Fibroblast of upper back skin (primary cell): ENCODE measurements at places on chromosomes 16 and 17.
A peak's percentile ranks its signal among the peaks of the same experiment; 100 is the strongest.

- DNase-seq, result peak; percentile 87
Observed at GRCh38 chr17:7579001-7579833, at the start of gene CD68. Gene CD68, plus strand, starts transcription at chr17:7579638. Its CDS starts 40 bp downstream, at chr17:7579678.

DNA sequence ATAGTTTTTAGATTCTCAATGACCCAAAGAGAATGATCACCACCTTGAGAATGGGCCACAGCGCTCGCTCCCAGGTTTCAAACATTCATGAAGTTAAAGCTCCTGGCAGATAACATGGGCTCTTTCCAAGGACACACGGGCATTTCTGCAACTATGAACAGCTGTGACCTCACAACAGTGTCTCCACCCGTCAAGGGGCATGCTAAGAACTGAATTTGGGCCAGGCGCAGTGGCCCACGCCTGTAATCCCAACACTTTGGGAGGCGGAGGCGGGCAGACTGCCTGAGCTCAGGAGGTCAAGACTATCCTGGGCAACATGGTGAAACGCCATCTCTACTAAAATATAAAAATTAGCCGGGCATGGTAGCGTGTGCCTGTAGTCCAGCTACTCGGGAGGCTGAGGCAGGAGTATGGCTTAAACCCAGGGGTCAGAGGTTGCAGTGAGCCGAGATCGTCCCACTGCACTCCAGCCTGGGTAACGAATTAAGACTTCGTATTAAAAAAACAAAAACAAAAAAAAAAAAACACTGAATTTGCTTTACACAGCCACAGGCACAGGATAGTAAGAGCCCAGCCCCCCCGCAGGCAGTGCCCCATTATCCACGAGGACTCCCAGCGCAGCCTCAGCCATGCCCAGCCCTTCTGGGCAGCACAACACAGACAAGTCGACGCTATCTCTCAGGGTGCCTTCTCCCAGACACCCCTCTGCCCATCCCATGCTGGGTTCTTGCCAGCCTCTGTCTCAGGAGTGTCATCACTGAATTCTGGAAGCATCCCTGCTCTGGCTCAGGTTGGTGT, 7.2 kb downstream of the USP7 start:
- DNase-seq, result no peak

DNA sequence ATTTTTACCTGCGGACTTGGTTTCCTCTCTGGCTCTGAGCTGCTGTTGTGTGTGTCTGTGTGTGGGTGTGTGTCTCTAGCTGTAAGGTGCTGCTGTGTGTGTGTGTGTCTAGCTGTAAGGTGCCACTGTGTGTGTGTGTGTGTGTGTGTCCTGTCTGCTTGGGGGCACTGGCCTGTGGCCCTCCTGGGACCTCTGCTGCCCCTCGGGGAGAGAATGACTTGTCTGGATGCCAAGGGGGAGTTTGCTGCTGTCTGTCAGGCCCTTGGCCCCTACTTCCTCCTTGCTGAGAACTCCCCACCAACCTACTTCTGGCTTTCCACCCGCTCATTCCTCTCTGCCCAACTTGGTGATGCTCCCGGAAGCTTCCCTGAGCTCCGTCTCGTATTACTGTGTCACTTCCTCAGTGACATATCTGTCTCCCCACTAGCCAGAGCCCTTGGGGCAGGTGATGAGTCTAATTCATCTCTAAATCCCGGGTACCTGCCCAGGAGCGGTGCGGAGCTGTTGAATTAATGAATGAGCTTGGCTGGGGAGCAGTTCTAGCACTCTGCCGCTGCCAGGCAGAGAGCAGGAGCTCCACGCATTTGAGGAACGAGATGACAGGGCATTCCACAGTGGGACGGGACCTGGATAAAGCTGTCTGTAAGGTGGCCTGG, 3.5 kb upstream of the LASP1NB start:
- DNase-seq, result no peak

DNA sequence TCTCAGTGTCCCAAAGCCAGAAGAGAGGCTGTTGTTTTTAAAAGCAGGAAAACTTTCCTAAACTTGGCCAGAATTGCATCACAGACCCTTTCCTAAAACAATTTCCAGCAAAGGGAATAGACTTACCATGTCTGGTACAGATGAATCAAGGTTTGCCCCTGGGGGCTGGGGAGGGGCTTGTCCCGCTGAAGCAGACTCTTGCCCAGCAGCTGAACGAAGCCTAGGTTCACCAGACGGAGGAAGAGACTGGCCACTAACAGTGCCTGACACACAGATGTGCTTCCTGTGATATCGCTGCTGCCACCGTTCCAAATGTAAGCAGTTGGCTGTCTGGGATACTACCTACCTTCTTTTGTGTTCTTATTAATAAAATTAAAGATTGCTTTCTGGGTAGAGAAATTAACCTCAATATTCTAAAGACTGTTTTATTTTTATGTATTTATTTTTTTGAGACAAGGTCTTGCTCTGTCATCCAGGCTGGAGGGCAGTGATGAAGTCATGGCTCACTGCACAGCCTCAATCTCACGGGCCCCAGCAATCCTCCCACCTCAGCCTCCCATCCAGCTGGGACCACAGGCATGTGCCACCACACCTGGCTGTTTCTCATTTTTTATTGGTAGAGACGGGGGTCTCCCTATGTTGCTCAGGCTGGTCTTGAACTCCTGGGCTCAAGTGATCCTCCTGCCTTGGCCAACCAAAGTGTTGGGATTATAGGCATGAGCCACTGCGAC, 13.5 kb downstream of the PRCD start:
- DNase-seq, result no peak

- DNase-seq, result peak; percentile 80
Observed at GRCh38 chr17:1197781-1198490, 18.2 kb upstream of the ABR start.

DNA sequence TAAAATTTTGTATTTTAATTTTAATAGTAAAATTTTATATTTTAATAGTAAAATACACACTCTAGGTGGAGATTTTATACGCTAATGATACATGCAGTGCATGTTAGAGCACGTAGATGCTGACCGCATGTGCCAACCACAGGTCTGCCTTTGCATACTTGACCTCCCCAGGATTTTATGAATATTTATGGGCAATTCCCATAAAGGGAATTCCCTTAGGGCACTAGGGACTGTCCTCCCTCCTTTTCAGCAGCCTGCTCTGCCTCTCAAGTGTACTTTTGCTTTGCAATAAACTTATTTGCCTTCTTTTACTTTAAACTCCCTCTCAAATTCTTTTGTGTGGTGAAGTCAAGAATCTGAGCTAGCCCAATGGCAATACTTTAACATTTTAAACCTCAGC, 217.7 kb upstream of the CDH8 start:
- DNase-seq, result no peak

- no peak for DNase-seq
Observed at GRCh38 chr17:49972486-49973270, 3.7 kb downstream of the DLX4 start.

- DNase-seq, result no peak
Observed at GRCh38 chr16:89094252-89094879, 714 bp downstream of the ACSF3 start.

GRCh38 chr17:43350888-43351361, 47.9 kb upstream of the ARL4D start:
- DNase-seq, result no peak

- DNase-seq, result no peak
Observed at GRCh38 chr16:50474138-50474537, 74.1 kb upstream of the NKD1 start.

GRCh38 chr17:19570544-19571062, 36.9 kb downstream of the SLC47A1 start:
- DNase-seq, result no peak

- DNase-seq, result peak; percentile 56
Observed at GRCh38 chr16:64365448-64365931, 756.4 kb downstream of the CDH11 start.

GRCh38 chr16:79573884-79574283, 26.7 kb downstream of the MAF start:
- DNase-seq, result no peak

- DNase-seq, result no peak
Observed at GRCh38 chr16:1258225-1258600, 2.3 kb downstream of the TPSD1 start.

DNA sequence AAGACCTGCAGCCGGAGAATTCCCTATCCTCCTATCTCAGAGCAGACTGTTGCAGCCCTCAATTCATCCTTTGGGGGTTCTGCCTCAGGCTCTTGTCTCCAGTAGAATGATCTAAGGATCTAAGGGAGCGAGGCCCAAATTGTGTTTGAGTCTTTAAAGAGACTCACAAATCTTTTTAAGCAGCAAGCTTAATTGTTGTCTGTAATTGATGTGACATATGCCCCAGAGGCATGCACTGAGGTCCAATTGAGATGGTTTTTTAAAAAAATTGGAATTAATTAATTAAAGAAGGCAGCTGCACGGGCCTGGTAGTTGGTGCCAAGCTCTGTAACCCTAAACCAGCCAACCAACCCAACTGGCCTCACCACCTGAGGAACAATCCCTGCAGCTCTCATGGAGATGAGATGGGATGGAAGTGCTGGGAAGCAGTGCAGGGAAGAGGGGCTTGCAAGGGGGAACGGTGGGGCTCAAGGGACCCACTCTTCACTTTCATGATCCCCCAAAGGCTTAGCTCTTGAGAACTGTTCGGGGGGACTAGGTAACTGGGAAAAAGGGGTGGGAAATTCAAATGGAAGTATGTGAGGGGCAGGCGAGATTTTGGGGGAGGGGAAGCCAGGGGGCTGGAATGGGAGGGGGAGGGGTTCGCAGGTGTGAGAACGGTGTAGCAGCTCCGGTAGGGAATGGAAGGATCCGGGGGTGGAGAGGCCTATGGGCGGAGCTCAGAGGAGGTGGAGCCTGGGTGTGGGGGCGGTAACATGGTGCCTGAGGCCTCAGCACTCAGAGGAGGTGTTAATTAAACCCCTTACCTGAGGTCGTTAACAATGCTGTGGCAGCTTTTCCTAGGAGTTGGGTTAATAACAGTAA, 9.2 kb upstream of the ZNF652 start:
- DNase-seq, result no peak

DNA sequence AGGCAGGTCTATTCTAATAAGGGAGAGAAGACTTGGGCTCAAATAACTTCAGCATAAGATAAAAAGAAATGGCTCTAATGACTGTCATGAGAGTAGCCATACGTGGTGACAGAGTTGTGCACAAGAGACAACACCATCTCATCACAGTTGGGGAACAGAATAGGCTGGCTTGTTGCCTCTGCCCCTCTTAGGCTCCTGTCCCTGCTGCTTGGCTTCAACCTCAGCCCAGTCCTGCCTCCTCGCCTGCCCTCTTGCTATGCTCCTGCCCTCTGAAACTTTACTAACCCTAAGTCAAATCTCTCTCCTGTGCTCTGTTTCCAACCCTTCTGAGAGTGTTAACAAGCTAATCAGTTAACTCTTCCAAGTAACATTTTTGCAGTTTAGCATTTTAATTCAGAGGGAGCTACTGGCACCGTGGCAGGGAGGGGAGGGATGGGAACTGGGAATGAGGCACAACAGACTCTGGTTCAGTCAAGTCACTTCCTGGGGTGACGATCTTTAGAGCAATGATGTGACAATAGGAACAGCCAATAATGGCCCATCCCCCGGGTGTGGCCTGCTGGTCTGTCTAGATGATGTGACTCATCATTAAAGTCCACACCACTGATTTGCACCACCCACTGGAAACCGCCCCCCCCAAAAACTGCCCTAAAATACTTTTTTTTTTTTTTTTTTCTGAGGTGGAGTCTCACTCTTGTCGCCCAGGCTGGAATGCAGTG, 35.5 kb downstream of the DNAH17 start:
- peak; percentile 25 for DNase-seq

GRCh38 chr16:69848637-69849545, 86.8 kb downstream of the WWP2 start:
- DNase-seq, result peak; percentile 89

DNA sequence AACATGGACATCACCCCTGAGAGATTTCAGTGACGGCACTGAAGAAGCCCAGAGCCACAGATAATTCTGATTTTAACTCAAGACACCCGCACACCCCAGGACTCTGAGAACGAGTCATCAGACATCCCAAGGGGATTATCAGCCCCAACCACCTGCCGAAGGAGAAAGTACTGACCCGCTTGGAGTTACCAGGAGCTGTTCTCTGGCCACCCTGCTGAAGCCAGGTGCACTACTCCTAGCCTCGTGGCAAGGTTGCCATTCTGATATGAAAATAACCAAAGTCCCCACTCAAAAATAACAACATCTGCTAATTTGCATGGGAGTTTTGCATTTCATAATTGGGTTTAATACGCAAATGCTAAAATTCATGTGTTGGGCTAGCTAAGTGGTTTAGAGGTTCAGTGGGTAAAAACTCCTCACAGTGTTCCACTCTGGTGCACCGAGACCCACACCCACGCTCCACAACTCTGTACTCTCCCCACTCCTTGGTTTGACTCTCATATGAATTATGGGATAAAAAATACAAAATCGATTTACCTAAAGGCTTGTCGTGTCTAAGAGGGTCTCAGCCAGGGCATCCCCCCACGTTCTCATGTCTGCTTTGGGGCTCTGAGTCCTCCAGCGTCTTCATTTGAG, 143.0 kb upstream of the NOL11 start:
- DNase-seq, result no peak

DNA sequence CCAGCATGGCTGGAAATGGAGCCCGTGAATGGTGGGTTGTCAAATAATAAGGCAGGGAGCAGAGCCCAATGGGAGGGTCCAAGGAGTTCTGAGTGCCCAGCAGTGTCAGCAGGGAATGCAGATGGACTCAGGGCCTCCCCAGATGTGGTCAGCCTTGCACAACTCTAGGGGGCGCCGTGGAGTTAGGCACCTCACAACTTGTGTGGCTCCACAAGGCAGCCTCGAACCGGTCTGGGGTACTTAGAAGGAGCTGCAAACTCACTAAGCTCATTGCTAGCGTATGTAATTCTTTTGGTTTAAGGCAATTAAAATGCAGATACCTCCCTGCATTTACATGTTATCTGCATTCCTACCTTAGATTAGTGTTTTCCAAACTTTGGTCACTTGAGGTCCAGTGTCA, 18.1 kb downstream of the IRF8 start:
- DNase-seq, result no peak

GRCh38 chr16:67277999-67278772, 1.1 kb upstream of the PLEKHG4 start:
- DNase-seq, result peak; percentile 91
